ENCODE measurements at places on chromosomes 11 and 22.

DNA sequence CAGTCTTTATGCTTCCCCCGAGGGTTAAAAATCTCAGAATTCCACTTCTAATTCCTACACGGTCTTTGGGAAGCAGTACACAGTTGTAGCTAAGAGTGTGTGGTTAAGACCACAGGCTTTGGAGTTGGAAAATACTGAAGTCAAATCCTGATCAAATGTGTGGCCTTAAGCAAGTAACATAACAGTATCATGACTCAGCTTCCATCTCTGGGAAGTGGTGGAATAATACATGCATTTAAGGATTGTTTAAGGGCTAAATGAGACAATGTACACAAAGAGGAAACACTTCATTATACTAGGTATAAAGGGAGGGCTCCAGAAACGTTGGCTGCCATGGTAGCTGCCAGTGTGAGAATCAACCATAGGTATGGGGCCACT, 71.5 kb downstream of the FAT3 start:
- no peak overlapping the region for H3K4me3 ChIP-seq
- H3K27me3 ChIP-seq: no peaks in the 10 kb centered on the region
- H3K4me1 ChIP-seq: no peaks in the 10 kb centered on the region
- no peak for DNase-seq

- no peak overlapping the region for H3K4me3 ChIP-seq
- H3K4me1 ChIP-seq: no peaks in the 10 kb centered on the region
Observed at GRCh38 chr11:105204636-105205035, 65.1 kb upstream of the CARD18 start.

DNA sequence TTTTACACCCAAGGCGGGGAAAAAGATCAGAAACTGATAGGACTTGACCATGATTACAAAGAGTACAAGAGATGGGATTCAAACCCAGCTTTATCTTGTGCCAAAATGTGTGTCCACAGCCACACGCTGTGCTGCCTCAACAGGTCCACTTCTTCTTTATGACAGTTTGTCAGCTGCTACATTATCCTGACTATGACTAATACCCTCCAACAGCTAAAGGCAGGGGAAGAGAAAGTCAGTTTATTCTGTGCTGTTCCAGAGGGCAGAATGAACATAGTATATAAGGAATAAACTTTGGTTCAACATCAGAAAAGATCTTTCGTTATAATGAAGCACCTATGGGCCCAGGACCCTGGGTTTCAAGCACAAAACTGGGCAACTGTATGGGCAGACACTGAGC, 668.2 kb upstream of the TENM4 start:
- H3K4me3 ChIP-seq: no peak overlapping the region
- H3K36me3 ChIP-seq: no peaks in the 10 kb centered on the region

DNA sequence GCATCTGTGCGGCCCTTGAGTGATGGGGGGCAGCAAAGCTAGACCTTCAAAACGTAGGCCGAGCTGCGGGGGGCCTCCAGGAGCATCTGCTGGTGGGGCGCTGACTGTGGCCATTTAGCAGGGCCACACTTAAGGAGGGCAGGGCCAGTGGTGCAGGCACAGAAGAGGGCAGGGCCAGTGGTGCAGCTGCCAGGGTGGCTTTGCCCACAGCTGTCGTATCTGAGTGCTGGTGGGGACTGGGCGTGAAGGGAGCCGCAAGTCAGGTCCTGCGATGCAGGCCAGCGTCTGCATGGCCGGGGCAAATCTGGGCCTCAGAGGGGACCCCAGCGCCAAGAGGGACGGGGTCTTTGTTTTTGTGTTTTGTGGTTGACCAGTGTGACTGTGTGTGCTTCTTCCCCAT, 27.7 kb downstream of the RNH1 start:
- DNase-seq: no peak

DNA sequence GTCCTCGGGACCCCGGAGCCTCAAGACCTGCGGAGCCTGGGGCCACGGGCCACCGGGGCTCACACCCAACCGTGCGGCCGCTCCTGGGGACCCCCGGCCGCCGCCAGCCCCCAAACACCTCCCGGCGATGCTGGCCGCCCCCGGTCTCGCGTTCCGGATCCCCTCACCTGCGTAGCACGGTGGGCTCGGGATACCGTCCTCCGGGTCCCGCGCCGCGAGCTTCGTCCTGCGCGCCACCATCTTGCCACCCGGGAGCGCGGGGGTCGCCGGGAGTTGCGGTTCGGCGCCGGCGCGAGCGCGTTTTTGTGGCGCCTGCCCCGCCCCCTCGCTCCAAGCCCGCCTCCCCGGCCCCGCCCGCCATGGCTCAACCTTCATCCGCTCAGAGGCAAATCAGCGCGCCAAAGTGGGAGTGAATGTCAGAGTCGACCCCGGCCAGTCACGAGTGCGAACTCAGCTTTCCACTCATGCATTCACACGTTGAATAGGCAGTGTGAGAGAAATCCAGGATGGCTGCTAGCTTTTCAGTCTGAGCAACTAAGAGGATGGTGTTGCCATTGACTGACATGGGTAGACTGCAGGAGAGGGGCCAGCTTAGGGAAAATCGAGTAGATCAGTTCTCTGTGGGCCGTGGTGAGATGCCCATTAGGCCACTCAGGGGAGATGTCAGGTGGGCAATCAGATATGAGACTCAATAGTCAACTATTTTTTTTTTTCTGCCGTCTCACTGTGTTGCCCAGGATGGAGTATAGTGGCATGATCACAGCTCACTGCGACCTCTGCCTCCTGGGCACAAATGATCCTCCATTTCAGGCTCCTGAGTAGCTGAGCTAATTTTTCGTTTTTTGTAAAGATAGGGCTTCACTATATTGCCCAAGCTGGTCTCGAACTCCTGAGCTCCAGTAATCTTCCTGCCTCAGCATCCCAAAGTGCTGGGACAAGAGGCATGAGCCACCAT, 28.3 kb downstream of the SERHL2 start:
- peaks cover 7% of the 10 kb centered on the region for H3K4me1 ChIP-seq
- peak overlapping the region; percentile 83 for H3K4me3 ChIP-seq
- peak overlapping the region; percentile 53 for H3K27ac ChIP-seq
- DNase-seq: peak; percentile 90

DNA sequence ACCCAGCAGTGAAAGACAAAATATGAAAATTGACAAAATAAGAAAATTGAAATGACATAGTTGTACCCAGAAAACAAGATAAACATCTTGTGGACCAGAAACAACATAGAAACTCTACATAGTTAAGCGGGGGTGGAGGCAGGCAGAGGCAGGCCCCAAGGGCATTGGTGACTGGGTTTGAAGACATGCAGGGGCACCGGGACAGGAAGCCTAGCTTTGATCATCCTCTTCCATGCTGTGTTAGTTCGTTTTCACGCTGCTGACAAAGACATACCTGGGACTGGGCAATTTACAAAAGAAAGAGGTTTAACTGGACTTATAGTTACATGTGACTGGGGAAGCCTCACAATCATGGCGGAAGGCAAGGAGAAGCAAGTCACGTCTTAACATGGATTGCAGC, 33.5 kb upstream of the CRTAM start:
- no peak overlapping the region for H3K27ac ChIP-seq
- no peaks in the 10 kb centered on the region for H3K27me3 ChIP-seq
- H3K4me3 ChIP-seq: no peak overlapping the region
- no peak for DNase-seq

- no peaks in the 10 kb centered on the region for H3K27me3 ChIP-seq
- no peak for DNase-seq
- no peak overlapping the region for H3K4me3 ChIP-seq
- H3K36me3 ChIP-seq: no peaks in the 10 kb centered on the region
- peaks cover 9% of the 10 kb centered on the region for H3K4me1 ChIP-seq
Observed at GRCh38 chr22:43127166-43127908, 15.9 kb downstream of the MCAT start.

DNA sequence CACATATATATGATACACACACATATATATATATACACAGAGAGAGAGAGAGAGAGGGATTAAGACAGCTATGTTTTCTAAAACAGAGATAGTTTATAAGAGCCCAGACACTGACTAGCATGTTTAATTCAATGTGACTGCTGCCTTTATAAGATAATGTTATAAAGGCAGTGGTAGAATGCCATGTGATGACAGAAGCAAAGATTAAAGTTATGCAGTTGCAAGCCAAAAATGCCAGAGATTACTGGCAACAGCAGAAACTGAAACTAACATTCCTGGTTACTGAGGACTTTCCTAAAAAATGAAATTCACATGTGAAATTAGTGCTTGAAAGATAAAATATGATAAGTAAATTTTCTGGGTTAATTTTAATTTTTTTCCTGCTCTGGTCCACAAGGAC, 1888.9 kb downstream of the LRRC4C start:
- DNase-seq: no peak
- H3K36me3 ChIP-seq: no peaks in the 10 kb centered on the region
- no peak overlapping the region for H3K4me3 ChIP-seq

DNA sequence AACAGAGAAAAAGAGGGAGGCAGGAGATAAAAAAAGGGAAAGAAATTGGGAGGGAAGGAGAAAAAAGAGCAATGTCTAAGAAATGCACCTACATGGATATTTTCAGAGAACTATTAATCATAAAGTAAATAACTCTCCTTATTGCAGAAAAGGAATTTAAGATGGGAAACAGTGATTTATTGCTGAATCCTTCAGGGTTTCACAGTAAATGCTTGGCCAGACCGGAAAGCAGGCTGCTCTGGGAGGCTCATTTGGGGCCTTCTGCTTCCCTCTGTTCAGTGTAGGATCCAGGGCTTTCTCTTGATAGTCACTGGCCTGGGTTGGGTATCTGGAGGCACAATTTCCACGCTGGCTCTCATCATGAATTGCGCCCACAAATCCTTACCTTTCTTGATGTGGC, 324.3 kb upstream of the SORL1-AS1 start:
- no peaks in the 10 kb centered on the region for H3K27me3 ChIP-seq
- no peak for DNase-seq
- H3K36me3 ChIP-seq: no peaks in the 10 kb centered on the region
- H3K4me1 ChIP-seq: peaks cover 3% of the 10 kb centered on the region
- H3K4me3 ChIP-seq: no peak overlapping the region

DNA sequence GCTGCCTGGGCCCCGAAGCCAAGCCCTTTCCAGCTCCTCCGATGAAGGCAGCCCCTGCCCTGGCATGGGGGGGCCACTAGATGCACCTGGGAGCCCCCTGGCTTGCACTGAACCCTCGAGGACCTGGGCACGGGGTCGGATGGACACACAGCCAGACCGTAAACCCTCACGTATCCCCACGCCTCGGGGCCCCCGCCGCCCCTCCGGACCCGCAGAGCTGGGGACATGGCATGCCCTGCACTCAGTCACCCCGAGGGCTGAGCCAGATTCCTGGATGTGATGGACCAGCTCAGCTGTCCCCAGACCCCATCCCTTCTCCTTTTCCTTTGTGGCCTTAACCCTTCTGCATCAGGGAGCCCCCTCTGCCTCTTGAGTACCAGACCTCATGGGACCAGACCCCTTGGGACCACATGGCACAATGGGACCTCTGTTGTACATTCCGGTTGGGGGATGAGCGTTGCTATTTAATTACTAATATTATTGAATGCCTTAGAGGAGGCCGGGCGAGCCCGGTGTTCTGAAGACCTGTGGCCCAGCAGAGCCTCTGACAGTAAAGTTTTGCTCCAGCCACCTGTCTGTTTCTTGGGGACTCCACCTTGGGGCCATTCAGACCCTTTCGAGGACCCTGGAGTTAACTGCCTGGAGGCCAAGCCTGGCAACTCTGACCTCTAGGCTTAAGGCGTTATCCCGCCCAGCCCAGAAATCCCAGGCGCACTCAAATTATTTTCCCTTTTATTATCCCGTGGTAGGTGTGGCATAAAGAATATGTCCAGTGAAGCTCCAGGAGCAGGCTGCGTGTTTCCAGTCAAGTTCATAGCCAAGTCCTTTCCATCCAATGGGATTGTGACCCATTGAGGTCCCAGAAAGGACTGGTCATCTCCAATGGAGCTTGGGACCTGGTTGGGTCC, 3.0 kb downstream of the RASL10A start:
- H3K4me3 ChIP-seq: peak overlapping the region; percentile 47
- no peak overlapping the region for H3K27ac ChIP-seq
- DNase-seq: no peak
- H3K4me1 ChIP-seq: peaks cover 57% of the 10 kb centered on the region

GRCh38 chr11:118115048-118115447, 28.3 kb upstream of the SMIM35 start:
- no peaks in the 10 kb centered on the region for H3K27me3 ChIP-seq
- no peak overlapping the region for H3K4me3 ChIP-seq
- no peaks in the 10 kb centered on the region for H3K36me3 ChIP-seq

DNA sequence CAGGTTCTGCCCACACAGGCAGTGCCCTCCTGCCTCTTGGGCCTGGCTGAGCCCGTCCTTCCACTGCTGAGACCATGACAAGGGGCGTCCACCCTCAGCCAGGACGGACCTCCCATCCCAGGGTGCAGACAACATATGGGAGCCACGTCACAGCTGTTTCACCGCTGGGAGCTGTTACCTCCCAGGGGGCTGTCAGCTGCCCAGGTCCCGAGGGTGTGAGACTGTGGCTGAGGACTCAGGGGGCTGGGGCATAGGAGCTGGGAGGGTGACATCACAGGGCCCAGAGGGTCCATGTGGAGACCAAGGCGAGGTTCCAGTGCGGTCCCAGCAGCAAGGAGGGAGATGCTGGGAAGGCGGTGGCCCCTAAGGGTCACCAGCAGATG, 17.9 kb upstream of the CTSD start:
- H3K4me1 ChIP-seq: no peaks in the 10 kb centered on the region
- H3K27me3 ChIP-seq: no peaks in the 10 kb centered on the region
- H3K36me3 ChIP-seq: no peaks in the 10 kb centered on the region
- no peak overlapping the region for H3K4me3 ChIP-seq
- no peak for DNase-seq

DNA sequence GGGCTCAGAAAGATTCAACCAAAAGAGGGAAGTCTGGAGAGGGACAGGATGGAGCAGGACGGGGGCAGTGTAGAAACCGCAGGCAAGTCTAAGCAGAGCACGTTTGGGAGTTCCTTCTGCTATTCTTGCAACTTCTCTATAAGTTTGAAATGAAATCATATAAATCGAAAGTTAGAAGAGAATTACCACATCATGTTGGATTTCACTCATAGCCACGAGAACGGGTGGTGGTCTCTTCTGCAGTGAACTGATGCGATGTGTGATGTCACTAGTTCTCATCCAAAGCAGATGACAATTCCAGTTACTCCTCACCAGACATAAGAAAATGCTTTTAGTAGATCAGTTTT, 36.0 kb downstream of the KCNQ1 start:
- H3K27ac ChIP-seq: no peak overlapping the region
- H3K4me3 ChIP-seq: no peak overlapping the region
- H3K27me3 ChIP-seq: no peaks in the 10 kb centered on the region
- H3K4me1 ChIP-seq: no peaks in the 10 kb centered on the region

DNA sequence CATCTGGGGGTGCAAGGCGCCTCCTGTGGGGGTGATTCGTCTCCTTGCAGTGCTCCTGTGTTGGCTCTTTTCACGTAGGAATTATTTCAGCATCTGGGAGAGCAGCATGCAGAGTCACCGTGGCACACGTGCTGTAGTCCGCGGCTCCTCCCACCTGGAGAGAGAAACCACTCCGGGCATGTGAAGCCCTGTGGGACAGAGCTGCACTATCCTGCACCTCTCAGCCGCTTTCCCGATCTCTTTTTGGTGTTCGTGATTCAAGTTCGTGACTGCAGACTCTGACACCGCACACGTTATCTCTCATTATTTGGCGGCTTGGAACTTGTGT, 394.6 kb downstream of the TBC1D22A start:
- no peaks in the 10 kb centered on the region for H3K27me3 ChIP-seq

GRCh38 chr11:36427079-36427478, 83.0 kb downstream of the TRAF6 start:
- no peak for DNase-seq
- H3K4me1 ChIP-seq: peaks cover 8% of the 10 kb centered on the region
- H3K36me3 ChIP-seq: no peaks in the 10 kb centered on the region
- H3K4me3 ChIP-seq: no peak overlapping the region

All from testis (tissue), 5 donors.